ENCODE measurements at places on chromosomes 2 and 18. TPM values are rescaled to one million over a fixed set of nuclear protein-coding genes. Genes with fewer than 3 reads are reported as not detected.
A peak's percentile ranks its signal among the peaks of the same experiment; 100 is the strongest.

DNA sequence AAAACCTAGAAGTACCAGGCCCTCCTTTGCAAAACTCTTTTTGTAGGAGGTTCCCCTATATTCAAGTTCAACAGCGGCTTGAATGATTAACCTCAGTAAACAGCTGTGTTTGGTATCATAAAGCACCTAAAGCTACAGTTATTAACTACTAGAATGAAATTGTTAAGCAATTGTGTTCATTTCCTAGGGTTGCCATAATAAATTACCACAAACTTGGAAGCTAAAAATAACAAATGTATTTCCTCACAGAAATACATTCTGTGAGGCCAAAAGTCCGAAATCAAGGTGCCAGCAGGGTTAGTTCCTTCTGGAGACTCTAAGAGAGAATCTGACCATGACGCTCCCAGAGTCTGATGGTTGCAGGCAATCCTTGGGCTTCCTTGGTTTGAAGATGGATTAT lies 202.1 kb upstream of the ACVR2A start:
- no peak for DNase-seq

GRCh38 chr2:43221124-43221762 lies 5.2 kb downstream of the ZFP36L2 start:
- peak; percentile 60 for DNase-seq

GRCh38 chr2:236393101-236393500 lies 128.9 kb upstream of the ASB18 start:
- no peak for DNase-seq

- DNase-seq: no peak
Measured at GRCh38 chr2:73037947-73038585, 33.4 kb downstream of the SFXN5 start.

DNA sequence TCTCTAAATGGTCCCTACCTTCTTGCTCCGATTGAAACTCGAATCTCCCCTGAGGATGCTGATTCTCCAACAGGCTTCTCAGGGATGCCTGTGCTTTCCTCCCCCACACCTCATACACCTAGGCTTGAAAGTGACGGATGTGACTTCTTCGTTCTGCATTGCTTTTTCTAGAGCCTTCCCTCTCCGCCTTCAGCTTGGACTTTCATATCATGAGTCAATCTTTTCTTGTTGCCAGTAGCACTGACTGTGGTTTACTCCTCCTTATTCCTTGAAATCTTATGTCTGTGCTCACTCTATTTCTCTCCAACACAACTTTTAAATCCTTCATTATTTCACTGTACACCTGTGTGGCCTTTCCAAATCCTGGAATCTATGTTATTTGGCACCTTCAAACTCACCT lies 451.4 kb downstream of the TMX3 start:
- DNase-seq: no peak

DNA sequence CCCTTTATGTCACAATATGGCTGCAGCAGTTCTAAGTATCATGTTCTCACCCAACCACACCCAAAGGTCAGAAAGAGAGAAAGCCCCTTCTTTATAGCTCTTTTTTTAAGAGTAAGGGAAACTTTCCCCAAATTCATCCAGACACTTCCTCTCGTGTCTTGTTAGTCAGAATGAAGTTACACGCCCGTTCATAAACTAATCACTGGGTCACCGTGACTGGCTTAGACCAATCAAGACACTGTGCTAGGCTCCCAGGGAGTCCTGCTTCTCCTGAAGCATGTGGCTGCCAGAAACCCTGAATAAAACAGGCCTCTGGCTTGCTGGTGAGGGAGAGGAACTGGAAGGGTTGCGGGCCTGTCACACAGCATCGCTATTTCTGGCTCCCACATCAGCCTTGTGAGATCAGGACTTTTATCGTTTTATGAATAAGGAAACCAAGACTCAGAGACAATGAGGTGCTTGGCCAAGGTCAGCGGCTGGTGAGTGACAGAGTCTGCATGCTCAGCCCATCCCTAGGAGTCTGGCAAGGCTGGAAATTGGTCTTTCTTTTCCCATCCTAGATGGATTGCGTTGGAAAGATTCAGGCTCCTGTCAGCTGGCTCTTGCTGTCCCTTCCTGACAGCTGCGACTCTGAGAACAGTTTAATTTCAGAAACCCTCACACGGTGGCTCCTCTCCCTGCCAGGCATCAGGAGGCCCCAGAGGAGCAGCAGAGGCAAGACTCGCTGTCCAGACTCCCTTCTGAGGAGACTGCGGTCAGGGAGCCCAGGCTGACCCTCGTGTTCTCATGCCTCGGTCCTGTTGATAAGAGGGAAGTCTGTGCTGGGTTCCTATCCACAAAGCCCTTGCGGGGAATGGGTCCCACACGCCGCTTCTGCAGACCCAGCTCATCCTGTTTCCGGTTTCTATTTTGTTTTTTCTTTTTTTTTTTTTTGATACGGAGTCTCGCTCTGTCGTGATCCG lies 104.5 kb upstream of the TAF1B start:
- DNase-seq: no peak

- no peak for DNase-seq
Measured at GRCh38 chr2:224528171-224528570, 57.0 kb downstream of the CUL3 start.

GRCh38 chr2:119673796-119674195 lies 5.2 kb upstream of the TMEM177 start:
- DNase-seq: no peak

DNA sequence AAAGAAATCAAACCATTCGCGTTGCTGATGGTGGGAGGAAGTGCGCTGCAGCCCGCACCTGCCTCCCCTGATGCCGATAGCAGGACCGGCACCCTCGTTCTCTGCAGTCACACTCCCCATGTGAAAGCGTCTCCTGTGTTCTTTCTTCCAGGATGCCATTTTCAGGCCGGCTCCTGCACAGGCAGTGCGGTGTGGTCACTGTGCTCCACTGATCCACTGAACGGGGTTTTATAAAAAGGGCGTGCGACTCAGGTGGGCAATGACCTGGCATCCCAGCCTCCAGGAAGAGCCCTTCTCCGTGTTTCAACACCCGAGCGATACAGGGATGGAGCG lies 88.3 kb upstream of the SNTG2 start:
- DNase-seq: no peak

LPIN1 gene
- 64.3 TPM for total RNA-seq

- DNase-seq: no peak
Measured at GRCh38 chr18:13612196-13612997, 114.0 kb downstream of the FAM210A start.

TUBA3D gene
- not detected for total RNA-seq

GRCh38 chr2:144630459-144631215 lies 110.7 kb upstream of the ZEB2 start:
- DNase-seq: no peak

VWA3B gene
- total RNA-seq: 5.2 TPM

SLC14A1 gene
- total RNA-seq: 5.5 TPM

DNA sequence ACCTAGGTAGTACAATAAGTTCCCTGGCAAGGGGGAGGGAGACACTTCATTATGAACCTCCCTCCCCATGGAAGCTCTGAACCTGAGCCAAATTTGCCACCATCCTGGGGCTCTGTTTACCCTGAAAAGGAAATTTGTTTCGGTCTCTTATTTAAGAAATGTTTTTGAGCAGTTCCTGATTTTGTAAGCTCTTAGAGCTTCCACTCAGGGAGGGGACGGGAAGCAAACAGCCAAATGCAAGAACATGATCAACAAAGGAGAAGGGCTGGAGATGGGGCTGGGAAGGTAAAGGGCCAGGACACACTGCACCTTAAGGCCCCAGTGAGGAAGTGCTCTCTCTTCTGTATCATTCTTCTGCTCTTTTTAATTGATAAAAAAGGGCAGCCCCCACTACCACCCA lies 117.9 kb downstream of the NRP2 start:
- no peak for DNase-seq

- no peak for DNase-seq
Measured at GRCh38 chr2:24711865-24712264, 81.3 kb downstream of the PTRHD1 start.

DNA sequence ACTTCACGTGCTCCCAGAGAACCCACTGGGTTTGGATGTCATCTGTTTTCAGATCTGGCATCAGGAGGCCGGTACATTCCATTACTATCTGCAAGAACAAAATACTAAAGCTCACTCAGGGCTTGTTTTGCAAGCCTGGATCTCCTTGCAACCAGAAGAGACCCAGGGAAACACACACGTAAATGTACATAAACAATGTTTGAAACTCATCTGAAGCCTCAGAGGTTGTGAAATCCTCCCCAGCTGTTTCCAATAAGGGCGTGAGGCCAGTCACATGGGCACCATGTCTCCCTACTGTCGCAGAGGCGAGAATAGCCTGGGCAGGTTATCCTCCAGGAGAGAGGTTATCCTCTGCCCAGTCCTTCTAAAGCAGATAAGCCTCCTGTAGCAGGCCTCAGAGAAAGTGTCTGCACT lies 186.9 kb downstream of the GFPT1 start:
- DNase-seq: peak; percentile 34

GRCh38 chr18:27860011-27860410 lies 316.9 kb downstream of the CDH2 start:
- DNase-seq: no peak

CHST9 gene
- 1.6 TPM for total RNA-seq

- no peak for DNase-seq
Measured at GRCh38 chr2:74816540-74817303, 17.2 kb upstream of the HK2 start.

GRCh38 chr2:152740743-152741328 lies 22.4 kb downstream of the ARL6IP6 start:
- no peak for DNase-seq

M1AP gene
- 1.4 TPM for total RNA-seq

DNA sequence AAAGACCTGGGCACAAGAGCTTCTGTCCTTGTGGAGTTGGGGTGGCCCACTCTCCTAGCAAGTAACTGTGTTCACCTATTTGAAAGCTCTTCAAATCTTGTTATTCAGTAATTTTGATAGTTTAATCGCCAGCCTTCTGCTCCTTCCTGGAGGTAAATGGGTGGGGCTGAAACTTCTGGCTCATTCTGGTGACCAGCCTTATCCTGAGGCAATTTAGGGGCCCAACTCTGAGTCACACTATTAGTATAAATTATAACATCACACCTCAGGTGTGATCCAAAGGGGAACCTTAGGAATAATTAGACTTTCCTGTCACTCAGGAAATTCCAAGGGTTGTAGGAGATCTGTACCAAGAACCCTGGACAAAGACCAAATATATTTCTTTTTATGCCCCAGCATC lies 255.8 kb upstream of the RGPD4 start:
- no peak for DNase-seq

DNA sequence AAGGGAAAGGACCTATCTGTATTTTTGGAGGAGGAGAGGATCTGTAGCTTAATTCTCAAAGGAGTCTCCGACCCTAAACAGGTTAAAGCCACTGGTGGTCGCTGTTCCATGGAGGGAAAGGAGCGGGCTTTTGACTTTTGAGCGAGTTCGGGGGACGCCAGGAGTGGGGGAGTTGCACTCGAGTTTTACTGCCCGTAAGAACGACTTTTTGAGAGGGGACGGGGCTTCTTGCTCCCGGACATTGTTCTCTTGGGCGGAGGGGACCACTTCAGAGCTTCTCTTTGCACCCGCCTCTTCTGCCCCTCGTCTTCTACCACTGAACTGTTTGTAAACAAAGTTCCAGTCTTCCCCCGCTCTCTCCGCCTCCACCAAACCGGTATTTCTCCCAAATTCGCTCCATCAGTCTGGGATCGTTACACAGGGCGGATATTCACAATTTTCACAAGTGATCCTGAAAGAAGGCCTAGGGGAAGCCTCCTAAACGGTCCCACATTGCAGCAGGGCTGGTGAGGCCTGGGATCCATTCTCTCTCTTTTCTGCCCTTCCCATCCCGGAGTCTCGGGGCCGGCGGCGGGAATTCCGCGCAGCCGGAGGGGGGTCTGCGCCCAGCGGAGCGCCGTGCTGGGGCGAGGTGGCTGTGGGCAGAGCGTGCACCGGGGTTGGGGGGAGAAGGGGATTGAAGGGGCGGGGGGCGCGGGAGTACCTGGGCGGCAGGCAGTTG lies 6.6 kb downstream of the DLX2 start:
- DNase-seq: no peak

DNA sequence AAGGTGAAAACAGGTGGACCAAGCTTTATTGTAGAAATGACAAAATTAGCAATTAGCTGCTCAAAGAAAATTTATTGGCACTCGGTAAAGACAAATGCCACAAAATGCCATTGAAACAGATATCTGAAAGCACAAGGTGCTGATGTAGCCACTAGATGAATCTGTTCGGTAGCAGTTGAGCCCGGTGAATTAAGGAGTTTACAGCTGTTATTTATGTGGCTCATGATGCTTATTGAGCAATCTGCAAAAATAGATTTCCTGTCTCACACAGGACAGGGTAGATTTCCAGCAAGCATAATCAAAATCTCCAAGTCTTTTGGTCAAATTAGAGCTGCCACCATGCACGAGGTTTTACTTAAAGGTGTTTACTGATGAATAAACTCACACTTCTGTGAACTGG lies 182.2 kb downstream of the PPP1R1C start:
- no peak for DNase-seq

GRCh38 chr2:196399096-196399495 lies 227.7 kb upstream of the STK17B start:
- no peak for DNase-seq

UCN gene
- total RNA-seq: 5.0 TPM

KLHL29 gene
- 29.5 TPM for total RNA-seq

MYOM1 gene
- total RNA-seq: 1.2 TPM

- no peak for DNase-seq
Measured at GRCh38 chr2:231334981-231335380, 60.5 kb upstream of the B3GNT7 start.

UPP2 gene
- total RNA-seq: not detected

DNA sequence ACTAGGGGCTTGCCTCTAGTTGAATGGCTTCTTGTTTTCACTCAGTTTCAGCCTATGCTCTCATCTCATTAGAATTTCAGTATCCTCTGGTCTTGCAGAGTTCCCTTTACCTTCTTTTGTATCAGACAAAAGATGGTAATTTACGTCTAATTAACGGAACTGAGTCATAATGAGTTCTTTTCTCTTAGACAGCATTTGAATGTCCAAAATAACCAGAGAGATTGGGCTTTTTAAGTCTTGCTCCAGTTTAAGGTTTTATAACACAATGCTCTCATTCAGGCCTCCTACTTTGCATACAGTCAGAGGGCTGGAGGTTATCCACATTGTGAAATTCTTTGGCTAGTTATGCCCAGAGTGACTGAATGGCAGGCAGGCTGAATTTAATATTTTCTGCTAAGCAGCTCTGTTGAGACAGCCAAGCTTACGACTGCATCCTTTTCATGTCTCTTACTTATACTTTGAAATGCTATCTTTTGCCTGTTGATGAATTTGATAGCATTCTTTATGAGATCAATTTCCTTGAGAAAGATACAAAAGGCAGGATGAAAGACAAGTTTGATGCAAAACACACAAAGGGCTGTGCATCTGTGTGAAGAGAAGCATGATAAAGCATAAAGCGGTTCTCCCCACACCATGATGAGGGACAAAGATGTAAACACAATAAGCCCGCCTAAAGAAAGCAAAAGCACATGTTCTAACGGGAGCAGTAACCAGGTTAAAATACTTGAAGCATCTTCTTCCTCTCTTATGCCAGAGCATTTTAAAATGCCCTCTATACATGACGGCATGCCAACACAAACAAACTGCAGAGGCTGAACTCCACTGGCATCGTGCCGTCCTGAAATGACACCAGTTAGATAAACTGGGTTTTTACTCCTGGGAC lies 90.0 kb downstream of the CDH2 start:
- DNase-seq: no peak
